Activated gamma-delta T cell treated with Interleukin-2 at 50 U/mL for 16 hours (primary cell): ENCODE measurements at places on chromosomes 16 and 17.
A peak's percentile ranks its signal among the peaks of the same experiment; 100 is the strongest.

- DNase-seq = no peak
Measured at GRCh38 chr17:55037828-55038227, 69.3 kb downstream of the STXBP4 start.

- no peak for DNase-seq
Measured at GRCh38 chr17:41553987-41554680, 17.7 kb downstream of the KRT9 start.

GRCh38 chr17:20273741-20274500 lies 193.4 kb downstream of the LGALS9B start:
- DNase-seq = no peak

DNA sequence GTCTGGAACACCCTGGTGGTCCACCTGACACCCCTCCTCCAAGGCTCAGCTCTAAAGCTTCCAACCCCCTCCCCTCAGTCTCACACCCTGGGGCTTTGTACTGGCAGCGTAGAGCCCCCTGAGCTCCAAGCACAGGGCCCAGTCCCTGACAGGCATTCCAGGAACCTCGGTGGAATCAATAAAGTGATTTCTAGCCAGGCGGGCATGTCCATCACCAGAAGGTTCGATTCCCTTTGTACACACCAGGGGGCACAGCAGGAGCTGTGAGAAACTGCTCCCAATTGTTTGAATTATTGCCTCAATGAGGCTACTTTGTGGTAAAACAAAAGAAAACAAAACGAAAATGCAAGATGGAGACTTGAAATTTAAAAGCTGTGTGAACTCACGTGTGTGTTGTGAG lies 51.8 kb downstream of the SMPD3 start:
- peak; percentile 52 for DNase-seq

DNA sequence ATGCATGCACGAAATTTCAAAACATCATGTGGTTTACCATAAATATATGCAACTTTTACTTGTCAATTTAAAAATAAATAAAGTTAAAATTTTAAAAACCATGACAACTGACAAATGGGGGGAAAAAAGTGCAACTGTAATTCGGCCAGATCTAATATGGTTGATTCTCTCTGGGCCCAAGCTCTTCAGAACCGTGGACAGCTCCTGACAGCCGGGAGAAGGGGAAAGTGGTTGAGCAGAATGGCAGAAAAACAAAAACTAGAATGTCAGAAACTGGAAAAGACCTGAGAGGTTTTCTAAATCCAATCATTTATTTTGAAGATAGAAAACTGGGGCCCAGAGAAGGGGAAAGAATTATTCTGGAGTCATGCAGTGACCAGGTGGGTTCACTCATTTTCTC lies 126.6 kb downstream of the TMEM132E start:
- DNase-seq = no peak

DNA sequence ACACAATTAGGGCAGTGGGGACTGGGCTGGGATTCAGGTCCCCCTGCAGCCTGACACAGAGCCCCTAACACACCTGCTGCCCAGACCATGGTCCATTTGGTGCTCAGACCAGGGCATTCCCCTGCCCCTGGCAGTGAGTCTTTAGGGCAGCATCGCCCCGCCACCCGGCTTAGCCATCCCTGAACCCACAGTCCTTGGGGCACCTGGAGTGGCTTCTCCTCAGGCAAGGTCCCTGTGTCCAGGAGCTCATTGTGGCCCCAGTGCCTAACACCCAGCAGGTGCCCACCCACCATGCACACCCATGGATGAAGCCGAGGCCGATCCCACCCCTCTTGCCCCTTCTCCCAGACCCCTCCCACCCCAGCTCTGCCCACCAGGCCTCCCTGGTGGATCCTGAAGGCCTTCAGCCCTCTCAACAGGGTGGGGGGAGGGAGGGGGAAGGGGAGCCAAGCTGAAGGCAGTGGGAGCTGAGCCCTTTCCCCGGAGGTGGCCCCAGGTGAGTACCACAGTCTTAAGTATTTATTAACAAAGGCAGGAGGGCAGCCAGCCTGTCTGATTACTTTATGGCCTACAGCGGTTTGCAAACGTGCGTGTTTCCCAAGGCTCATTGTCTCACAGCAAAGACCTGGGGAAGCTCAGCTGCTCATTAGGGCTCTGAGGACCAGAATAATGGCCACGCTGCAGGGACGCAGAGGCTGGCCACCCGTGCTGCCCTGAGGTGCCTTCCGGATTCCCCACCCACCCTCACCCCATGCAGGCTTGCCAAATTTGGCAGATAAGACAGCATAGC lies 38.5 kb downstream of the RBFOX3 start:
- DNase-seq = no peak

DNA sequence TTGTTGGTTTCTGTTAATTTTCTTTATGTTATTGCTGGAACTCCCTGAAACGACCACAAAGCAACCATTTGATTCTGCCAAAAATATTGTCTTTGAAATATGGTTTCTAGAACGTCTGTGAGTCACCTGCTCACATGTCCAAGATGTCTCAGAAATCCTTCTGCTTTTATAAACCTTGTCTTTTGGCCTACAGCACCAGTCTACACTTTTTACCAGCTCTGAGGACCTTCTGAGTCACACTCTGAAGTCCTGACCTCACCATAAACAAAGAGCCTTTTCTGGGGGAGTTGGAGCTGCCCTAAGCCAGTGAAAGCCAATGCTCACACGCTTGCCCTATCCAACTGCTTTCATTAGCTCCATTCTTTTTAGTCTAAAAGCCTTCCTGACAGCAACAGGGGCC lies 55.5 kb downstream of the GRIN2A start:
- DNase-seq = no peak

DNA sequence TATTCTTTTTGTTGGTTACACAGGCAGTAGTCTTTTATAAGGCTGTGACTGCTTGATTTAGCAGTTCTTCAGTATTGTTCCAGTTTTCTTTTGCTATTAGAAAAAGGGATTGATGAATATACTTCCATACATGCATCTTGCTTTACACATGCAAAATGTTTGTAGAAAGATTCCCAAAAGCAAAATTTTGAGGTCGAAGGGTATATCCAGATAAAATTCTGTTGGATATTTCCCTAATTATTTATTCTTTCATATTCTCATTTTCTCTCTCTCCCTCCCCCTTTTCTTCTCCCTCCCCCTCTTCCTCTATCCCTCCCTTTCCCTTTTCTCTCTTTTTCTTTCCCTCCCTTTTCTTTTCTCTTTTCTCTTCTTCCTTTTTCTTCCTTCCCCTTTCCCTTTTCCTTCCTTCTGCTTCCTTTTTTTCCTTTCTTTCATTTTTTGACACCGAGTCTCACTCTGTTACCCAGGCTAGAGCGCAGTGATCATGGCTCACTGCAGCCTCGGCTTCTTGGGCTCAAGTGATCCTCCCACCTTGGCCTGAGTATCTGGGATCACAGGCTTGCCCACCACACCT lies 46.9 kb upstream of the ADCY7 start:
- no peak for DNase-seq

GRCh38 chr17:56359518-56359917 lies 206.2 kb downstream of the ANKFN1 start:
- no peak for DNase-seq

DNA sequence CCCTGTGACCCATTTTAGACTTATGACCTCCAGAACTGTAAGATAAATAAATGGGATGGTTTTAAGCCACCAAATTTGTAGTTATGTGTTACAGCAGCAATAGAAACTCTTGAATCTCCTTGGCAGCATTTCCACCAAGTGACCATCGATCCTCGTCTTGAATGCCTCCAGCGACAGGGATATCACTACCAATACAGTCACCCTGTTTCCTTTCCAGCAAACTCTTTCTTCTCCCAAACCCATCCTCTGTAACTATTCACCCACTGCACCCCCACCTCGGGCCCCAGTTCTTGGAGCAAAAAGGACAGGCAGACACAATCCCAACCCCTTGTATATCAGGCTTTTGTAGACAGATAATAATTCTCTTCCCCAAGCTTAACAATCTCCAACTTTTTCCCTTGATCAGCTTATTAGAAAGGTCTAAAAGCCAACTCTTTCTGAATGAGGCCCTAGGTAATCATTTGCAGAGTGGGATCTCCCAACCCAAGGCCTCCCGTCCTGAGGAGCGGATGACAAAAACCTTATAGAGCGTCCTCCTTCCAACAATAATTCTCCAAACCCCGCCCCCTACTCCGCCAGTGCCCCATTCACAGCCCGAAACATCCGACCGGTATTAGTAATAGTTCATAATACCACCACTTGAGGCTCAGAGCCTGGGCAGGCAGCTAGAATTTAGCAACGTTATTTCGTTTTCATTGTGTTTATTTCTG lies 14.7 kb upstream of the PLLP start:
- DNase-seq = no peak

GRCh38 chr16:49456763-49457162 lies 83.2 kb downstream of the C16orf78 start:
- DNase-seq = no peak

DNA sequence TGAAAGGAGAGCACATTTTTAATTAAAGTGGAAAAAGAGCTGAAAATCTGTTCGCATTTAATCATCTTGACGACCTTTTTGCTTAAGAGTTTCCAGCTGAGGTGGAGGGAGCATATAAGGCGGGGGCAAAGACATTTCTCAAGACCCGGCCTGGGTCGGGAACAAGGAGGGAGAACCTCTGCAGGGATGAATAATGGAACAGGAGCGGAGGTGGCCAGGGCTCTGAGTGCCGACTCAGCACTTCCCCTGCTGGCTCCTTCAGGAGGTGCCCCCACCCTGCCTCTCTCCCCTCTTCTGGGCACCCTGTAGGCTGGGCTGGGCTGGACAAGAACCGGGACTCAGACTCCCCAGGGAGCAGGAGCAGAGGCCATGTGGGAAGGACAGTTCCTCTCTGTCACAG lies 7.9 kb upstream of the NGFR start:
- DNase-seq = no peak

- no peak for DNase-seq
Measured at GRCh38 chr17:30084788-30085187, 31.8 kb upstream of the NSRP1 start.

DNA sequence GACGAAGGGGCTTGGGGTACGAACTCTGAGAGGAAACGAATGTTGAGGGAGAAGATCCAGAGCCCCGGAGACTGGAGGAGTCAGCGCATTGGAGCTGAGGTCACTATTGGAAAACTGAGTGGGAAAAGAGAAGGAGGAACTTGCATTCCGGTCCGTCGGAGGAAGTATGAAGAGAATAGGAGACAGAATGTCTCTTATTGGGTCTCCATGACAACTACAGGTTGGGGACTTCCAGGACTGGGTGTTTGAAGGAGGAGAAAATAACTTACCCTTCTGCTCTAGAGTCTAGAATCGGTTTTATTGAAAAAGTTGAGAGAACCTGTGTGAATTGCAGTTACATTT lies 537 bp downstream of the GOSR1 start:
- DNase-seq = no peak

- DNase-seq = peak; percentile 9
Measured at GRCh38 chr16:17529982-17530760, 59.4 kb upstream of the XYLT1 start.

DNA sequence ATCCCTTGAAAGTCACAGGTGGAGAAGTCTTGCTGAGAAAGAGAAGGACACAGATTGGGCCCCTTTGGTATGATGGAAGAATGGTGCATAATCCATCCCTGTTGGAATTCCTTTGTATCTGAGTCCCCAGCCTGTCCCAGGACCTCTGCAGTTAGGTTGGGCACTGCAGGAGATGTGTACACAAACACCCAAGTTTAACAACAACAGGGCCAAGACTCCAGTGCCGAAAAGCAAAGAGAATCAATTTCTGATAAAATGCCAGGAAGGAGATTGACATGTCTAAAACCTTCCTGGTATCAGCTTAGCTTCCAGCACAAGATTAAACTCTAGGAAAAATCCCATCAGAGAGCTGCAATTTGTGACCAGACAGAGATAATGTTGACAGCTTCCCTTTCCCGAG lies 32.9 kb downstream of the KATNIP start:
- DNase-seq = no peak

GRCh38 chr16:49457196-49457595 lies 83.6 kb downstream of the C16orf78 start:
- no peak for DNase-seq

DNA sequence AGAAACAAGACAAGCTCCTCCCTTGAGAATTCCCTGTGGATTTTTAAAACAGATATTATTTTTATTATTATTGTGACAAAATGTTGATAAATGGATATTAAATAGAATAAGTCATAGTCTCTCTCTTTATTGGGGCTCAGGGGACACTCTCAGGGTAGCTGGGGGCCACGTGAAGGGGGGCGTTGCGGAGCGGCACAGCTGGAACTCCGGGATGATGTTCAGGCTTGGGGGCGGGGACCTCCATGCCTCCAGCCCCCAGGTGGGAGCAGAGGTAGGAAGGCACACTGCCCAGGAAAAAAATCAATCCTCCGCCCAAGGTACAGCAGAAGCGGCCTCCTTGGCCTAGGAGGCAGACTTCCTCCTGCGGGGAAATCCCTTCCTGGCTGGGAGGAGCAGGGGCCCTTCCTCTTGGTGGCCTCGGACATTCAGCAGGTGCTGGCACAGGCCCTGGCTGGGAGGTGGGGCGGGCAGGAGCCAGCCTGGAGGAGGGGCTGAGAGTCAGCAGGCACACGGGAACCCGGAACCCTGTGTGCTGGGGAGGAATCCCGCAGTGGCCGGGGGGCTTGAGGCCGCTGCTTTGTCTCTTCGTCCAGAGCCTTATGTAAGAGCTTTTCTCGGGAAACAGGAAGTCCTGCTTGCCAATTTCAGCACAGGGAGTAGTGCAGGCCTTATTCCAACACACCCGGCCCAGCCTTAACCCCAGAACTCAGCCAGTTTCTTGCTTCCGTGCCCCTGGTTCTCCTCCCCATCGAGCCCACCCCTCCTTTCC lies 591 bp upstream of the TNFSF13 start:
- no peak for DNase-seq

- no peak for DNase-seq
Measured at GRCh38 chr17:41301204-41301790, 1.4 kb downstream of the KRTAP29-1 start.

GRCh38 chr16:50960517-50961202 lies 190.4 kb downstream of the SALL1 start:
- no peak for DNase-seq

DNA sequence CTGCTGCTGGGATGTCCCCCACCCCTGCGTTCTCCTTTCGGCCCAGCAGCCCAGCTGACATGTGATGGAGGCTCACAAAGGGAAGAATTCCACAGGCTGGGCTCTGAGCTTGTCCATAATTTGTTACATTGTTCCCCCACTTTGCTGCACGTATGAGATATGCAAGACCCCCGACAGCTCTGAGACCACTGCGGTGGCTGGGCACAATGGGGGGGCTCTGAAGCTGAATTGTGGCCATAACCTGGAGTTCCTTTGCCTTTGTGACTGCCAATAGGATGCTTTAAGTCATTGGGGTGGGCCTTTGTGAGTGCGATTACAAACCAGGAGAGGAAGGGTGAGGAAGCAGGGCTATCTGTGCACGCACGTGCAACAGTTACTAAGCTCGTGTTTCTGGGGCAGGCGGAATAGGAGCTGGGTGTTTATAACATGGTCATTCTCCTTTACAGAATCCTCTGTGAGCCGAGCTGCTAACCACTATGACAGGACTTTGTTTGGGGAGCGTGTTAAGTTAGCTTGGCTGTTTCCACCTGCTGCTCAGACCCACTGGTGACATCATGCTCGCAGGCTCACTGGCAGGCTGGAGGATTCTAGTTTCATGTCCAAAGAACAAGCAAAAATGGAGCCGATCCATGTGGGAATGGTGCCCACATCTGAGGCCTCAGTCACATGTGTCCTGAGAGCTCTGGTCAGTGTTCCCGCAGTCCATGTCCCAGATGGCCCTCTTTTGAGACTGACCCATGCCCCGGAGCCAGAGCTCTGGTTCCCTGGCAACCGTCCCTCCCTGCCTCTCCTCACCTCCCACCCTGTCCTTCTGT lies 208.3 kb upstream of the SALL1 start:
- DNase-seq = no peak
